ENCODE measurements at places on chromosomes 2 and 18. TPM values are rescaled to one million over a fixed set of nuclear protein-coding genes. Genes with fewer than 3 reads are reported as not detected.

DNA sequence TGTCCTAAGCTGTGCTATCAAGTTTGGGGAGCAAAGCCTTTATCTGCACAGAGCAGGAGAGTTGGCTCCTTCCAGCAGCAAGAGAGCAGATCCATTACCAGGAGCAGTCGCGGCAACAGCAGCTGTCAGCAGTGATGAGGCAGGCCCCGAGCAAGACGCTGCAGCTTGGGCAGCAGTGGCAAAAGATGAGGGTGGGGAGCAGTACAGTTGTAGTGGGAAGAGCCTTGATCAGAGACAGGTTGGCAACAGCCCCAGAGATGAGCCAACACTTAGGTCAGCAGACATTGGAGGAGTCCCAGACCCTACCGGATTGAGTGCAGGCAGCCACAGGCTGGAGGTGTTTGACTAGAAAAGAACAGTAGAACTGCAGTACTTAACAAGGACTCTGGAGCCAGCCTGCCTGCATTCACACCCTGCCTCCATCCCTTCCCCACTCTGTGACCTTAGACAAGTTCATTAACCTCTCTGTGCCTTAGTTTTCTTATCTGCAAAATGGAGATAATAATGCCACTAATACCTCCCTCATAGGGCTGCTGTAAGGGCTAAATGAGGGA is 117.1 kb upstream of the SERTAD2 start:
- H3K27me3 ChIP-seq: peaks cover 3% of the 10 kb centered on the region
- DNase-seq: no peak
- H3K36me3 ChIP-seq: no peaks in the 10 kb centered on the region
- H3K27ac ChIP-seq: no peak overlapping the region
- H3K4me3 ChIP-seq: no peak overlapping the region
- peaks cover 45% of the 10 kb centered on the region for H3K4me1 ChIP-seq

- H3K4me1 ChIP-seq: peaks cover 52% of the 10 kb centered on the region
- H3K4me3 ChIP-seq: peak overlapping the region; percentile 99
- H3K27ac ChIP-seq: peak overlapping the region; percentile 100
- peaks cover 52% of the 10 kb centered on the region for H3K36me3 ChIP-seq
- no peak for DNase-seq
These were observed 553 bp downstream of the TIGD1 start for GRCh38 chr2:232549655-232550353.

- H3K4me3 ChIP-seq: no peak overlapping the region
- no peak for DNase-seq
- no peaks in the 10 kb centered on the region for H3K4me1 ChIP-seq
- no peaks in the 10 kb centered on the region for H3K27me3 ChIP-seq
- no peaks in the 10 kb centered on the region for H3K36me3 ChIP-seq
These were observed 25.3 kb upstream of the PTPRM start for GRCh38 chr18:7541835-7542234.

- H3K27ac ChIP-seq: no peak overlapping the region
- no peaks in the 10 kb centered on the region for H3K36me3 ChIP-seq
- no peak for DNase-seq
- peaks cover under 1% of the 10 kb centered on the region for H3K27me3 ChIP-seq
These were observed 10.6 kb downstream of the SLC4A5 start for GRCh38 chr2:74332550-74333174.

GRCh38 chr2:182360663-182361260 is 66.1 kb downstream of the PDE1A start:
- H3K27ac ChIP-seq: no peak overlapping the region
- no peak for DNase-seq
- no peaks in the 10 kb centered on the region for H3K27me3 ChIP-seq
- no peaks in the 10 kb centered on the region for H3K36me3 ChIP-seq
- no peak overlapping the region for H3K4me3 ChIP-seq

DNA sequence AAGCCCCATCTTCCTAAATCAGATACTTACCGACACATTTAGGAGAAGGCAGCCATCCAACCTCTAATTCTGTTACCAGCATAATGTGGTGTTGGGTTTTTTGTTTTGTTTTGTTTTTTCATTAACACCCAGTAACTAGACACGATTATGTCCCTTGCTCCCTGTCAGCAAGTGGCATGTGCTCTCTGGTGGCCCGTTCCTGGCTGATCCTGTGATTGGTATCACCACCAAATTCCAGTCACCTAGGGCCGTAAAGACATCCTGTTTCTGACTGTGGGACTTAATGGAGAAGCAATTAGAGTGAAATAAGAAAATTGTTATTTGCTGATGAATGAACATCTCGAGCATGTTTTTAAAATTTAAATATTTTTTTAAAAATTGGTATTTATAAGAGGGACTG is 5.9 kb upstream of the DLX1 start:
- H3K4me3 ChIP-seq: no peak overlapping the region
- H3K4me1 ChIP-seq: peaks cover 21% of the 10 kb centered on the region
- H3K27ac ChIP-seq: no peak overlapping the region
- H3K27me3 ChIP-seq: peaks cover 81% of the 10 kb centered on the region
- no peak for DNase-seq
- peaks cover 3% of the 10 kb centered on the region for H3K36me3 ChIP-seq

DNA sequence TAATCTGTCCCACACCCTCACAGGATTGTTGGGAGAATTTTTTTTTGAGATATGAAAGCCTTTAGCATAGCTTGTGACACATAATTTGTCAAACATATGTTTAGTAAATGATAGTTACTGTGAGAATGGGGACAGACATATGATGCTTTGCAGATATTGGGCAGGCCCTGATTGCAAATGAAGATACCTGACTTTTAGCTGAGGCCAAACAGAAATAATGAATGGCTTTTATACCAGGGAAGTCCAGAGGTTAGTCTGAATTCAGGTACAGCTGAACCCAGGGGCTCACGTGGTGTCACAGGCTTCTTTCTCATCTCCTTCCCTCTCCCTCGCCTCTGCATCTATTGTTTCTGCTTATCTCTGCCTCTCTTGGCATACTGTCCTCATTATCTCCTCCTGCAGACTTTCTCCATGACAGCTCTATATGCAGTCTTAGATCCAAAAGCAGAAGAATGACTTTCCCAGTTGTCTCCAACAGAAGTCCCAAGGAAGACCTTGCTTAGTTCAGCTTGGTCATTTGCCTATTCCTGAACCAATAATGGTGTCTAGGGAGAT is 4.9 kb upstream of the WNT10A start:
- H3K36me3 ChIP-seq: no peaks in the 10 kb centered on the region
- no peak overlapping the region for H3K4me3 ChIP-seq
- no peak for DNase-seq
- no peak overlapping the region for H3K27ac ChIP-seq
- H3K4me1 ChIP-seq: peaks cover 14% of the 10 kb centered on the region

DNA sequence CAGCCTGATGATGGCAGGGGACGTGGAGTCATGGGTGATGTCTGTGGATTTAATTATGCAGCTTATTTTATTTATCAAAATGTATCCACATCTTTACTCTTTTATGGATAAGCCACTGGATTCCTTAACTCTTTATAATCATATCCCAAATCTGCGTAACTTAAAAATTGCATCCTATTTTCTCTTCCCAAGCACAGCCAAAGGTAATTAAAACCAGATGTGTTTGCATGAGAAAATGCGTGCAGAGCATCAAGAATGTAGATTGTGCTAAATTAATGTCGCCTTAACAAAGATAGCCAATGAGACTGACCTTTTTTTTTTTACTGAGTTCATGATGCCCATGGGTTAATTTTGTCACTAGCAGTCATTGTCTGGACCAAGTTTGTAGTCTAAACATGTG is 10.0 kb downstream of the SH3RF3 start:
- no peaks in the 10 kb centered on the region for H3K36me3 ChIP-seq
- H3K4me1 ChIP-seq: peaks cover 31% of the 10 kb centered on the region
- no peak for DNase-seq
- no peak overlapping the region for H3K27ac ChIP-seq
- peaks cover 64% of the 10 kb centered on the region for H3K27me3 ChIP-seq

- H3K36me3 ChIP-seq: no peaks in the 10 kb centered on the region
- H3K27ac ChIP-seq: no peak overlapping the region
- H3K4me1 ChIP-seq: peaks cover 3% of the 10 kb centered on the region
- H3K27me3 ChIP-seq: no peaks in the 10 kb centered on the region
- H3K4me3 ChIP-seq: no peak overlapping the region
These were observed 32.6 kb downstream of the MTA3 start for GRCh38 chr2:42601076-42601475.

- H3K4me3 ChIP-seq: no peak overlapping the region
- H3K36me3 ChIP-seq: no peaks in the 10 kb centered on the region
- no peak overlapping the region for H3K27ac ChIP-seq
- DNase-seq: no peak
- H3K4me1 ChIP-seq: no peaks in the 10 kb centered on the region
- peaks cover 4% of the 10 kb centered on the region for H3K27me3 ChIP-seq
These were observed 324.5 kb upstream of the UBE2E3 start for GRCh38 chr2:180655842-180656454.

- H3K36me3 ChIP-seq: no peaks in the 10 kb centered on the region
- no peak overlapping the region for H3K27ac ChIP-seq
- H3K4me1 ChIP-seq: no peaks in the 10 kb centered on the region
- DNase-seq: no peak
- no peak overlapping the region for H3K4me3 ChIP-seq
These were observed 108.4 kb downstream of the PRELID3A start for GRCh38 chr18:12516049-12516630.

- no peaks in the 10 kb centered on the region for H3K27me3 ChIP-seq
- H3K36me3 ChIP-seq: no peaks in the 10 kb centered on the region
- H3K27ac ChIP-seq: no peak overlapping the region
- H3K4me3 ChIP-seq: no peak overlapping the region
- H3K4me1 ChIP-seq: peaks cover 8% of the 10 kb centered on the region
These were observed 24.1 kb downstream of the CABLES1 start for GRCh38 chr18:23159344-23159743.

- H3K27ac ChIP-seq: no peak overlapping the region
- H3K27me3 ChIP-seq: no peaks in the 10 kb centered on the region
- H3K36me3 ChIP-seq: no peaks in the 10 kb centered on the region
- no peaks in the 10 kb centered on the region for H3K4me1 ChIP-seq
These were observed 243.8 kb downstream of the CELF4 start for GRCh38 chr18:37321582-37322491.

GRCh38 chr2:216546241-216546640 is 47.6 kb downstream of the RPL37A start:
- no peak overlapping the region for H3K4me3 ChIP-seq
- H3K36me3 ChIP-seq: no peaks in the 10 kb centered on the region
- no peaks in the 10 kb centered on the region for H3K4me1 ChIP-seq

DNA sequence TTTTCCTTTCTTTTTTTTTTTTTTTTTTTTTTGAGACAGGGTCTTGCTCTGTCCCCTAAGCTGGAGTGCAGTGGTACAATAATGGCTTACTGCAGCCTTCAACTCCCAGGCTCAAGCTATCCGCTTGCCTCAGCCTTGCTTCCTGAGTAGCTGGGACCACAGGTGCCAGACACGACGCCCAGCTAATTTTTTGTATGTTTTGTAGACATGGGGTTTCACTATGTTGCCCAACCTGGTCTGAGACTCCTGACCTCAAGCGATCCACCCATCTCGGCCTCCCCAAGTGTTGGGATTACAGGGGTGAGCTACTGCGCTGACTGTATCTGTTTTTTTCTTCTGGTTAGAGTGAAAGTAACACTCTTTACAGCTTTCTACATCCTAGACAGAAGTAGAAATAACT is 240.3 kb upstream of the FBXO11 start:
- H3K36me3 ChIP-seq: no peaks in the 10 kb centered on the region
- H3K4me3 ChIP-seq: no peak overlapping the region
- peaks cover 9% of the 10 kb centered on the region for H3K27me3 ChIP-seq
- peaks cover 17% of the 10 kb centered on the region for H3K4me1 ChIP-seq
- no peak for DNase-seq

DNA sequence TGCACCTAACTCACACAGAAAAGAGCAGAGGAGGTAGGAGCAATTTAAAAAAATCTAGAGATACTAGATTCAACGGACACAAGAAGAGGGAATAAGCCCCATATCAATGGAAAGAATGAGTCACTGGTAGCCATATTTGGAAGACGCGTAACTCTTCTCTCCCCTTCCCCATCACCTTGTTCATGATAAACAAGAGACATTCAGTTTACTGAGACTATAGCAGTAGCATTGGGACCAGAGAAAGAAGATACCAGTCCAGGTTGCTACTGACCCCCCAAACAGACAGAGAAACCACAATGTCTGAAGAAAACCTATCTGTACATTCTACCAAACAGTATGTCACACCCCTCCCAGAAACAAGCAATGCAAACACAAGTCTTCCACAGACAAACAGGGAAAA is 81.1 kb downstream of the SLC66A3 start:
- no peak for DNase-seq
- H3K27ac ChIP-seq: no peak overlapping the region
- no peak overlapping the region for H3K4me3 ChIP-seq
- H3K27me3 ChIP-seq: no peaks in the 10 kb centered on the region

GRCh38 chr2:226665306-226665831 is 134.3 kb downstream of the IRS1 start:
- H3K4me3 ChIP-seq: no peak overlapping the region
- no peaks in the 10 kb centered on the region for H3K4me1 ChIP-seq
- no peak for DNase-seq
- H3K27ac ChIP-seq: no peak overlapping the region
- H3K27me3 ChIP-seq: peaks cover 33% of the 10 kb centered on the region

DNA sequence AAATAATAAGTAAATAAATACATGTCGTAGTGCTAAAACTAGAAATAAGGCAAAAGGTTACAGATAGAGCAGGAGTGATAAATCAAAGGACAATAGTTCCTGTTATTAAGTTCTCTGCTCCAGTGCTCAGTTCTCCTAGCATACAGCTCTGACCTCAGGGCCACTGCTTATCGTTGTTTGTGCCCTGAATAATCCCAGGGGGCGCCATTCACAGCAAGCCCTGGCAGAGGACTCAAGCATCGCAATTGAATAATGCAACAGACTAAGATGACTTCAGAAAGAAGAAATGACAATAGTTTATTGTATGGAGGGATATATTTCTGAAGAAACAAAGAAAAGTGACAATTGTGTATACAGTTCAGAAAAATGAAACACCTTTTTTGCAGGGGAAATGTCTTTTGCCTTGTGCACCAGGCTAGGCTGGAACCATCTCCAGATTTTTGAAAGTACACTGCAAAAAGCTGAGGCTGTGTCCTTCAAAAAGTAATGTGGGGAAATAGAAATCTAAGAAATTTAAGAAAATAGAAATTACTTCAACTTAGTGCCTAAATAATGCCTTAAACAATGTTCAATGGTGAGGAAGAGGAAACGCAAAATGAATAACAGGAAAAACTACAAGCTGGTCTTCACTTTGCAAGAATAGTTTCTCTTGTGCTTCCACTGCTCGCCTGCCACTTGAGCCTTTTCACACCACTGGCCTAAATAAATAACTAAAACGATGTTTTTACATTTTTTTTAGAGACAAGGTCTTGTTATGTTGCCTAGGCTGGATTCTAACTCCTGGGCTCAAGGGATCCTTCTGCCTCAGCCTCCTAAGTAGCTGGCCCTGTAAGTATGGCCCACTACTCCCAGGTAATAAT is 19.0 kb upstream of the CCNYL1 start:
- peaks cover 9% of the 10 kb centered on the region for H3K4me1 ChIP-seq
- DNase-seq: no peak
- H3K4me3 ChIP-seq: no peak overlapping the region
- H3K27ac ChIP-seq: no peak overlapping the region
- H3K36me3 ChIP-seq: no peaks in the 10 kb centered on the region

GRCh38 chr2:12074126-12074844 is 327.9 kb downstream of the LPIN1 start:
- H3K4me3 ChIP-seq: no peak overlapping the region
- no peaks in the 10 kb centered on the region for H3K36me3 ChIP-seq
- peaks cover 16% of the 10 kb centered on the region for H3K27me3 ChIP-seq

The PMAIP1 gene
- total RNA-seq: 41.8 TPM

The SRD5A2 gene
- not detected for total RNA-seq

The CD8B2 gene
- total RNA-seq: not detected

The ABCG8 gene
- 0.23 TPM for total RNA-seq

The SFXN5 gene
- total RNA-seq: 18.5 TPM

The RESP18 gene
- not detected for total RNA-seq

The PROKR1 gene
- not detected for total RNA-seq

The TMEM37 gene
- not detected for total RNA-seq

The CAPN14 gene
- total RNA-seq: 0.18 TPM

The VWA3B gene
- not detected for total RNA-seq

The PROC gene
- total RNA-seq: not detected

The CRYGD gene
- total RNA-seq: not detected

Data from activated T-helper 2 cell treated with anti-CD3 and anti-CD28 coated beads, Interferon-gamma antibody, Interleukin-2, Interleukin-4, amounts not matched to agents 10 μg/mL and 5 μg/mL and 100 μg/mL, durations not matched to agents 14 hours and 24 hours and 36 hours (primary cell).